ENCODE measurements at places on chromosomes 5 and 9.

GRCh38 chr5:94431696-94432095, 186.7 kb downstream of the KIAA0825 start:
- DNase-seq = no peak

GRCh38 chr9:6639622-6640021, 5.9 kb downstream of the GLDC start:
- no peak for DNase-seq

DNA sequence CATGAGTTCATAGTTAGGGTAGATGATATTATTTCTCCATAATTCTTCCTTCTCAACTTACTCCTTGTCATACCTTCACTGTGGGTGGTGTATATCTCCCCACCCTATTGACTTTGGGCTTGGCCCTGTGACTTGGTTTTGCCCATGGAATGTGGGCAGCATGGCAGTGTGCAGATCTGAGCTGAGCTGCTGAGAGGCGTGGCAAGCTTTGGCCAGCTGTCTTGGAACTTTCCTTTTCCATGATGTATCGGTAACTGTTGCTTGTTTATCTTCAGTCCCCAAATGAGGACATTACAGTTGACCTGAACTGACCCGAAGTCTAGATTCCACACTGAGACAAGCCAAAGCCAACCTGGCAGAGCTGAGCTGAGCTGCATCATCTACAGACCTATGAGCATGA, 70.4 kb downstream of the RALGPS1 start:
- no peak for DNase-seq

DNA sequence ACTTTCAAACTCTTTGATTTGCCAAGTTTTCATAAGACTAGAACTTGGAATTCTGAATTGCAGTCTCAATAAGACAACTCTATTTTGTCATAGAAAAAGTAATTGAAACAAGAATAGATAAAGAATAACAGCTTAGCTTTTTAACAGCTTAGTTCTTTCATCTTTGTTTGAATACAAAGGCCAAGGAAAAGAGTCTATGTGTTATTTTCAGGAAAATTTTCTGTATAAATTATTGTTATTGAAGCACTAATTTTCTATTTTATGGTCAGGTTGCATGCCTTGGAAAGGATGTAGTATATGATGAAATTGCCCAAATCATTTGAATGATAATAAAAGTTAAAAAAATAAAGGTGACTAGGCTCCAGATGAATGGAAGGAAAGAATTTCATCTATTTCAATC, 25.2 kb upstream of the SPRY4 start:
- no peak for DNase-seq

GRCh38 chr5:135823881-135824280, 10.6 kb upstream of the SLC25A48 start:
- no peak for DNase-seq

DNA sequence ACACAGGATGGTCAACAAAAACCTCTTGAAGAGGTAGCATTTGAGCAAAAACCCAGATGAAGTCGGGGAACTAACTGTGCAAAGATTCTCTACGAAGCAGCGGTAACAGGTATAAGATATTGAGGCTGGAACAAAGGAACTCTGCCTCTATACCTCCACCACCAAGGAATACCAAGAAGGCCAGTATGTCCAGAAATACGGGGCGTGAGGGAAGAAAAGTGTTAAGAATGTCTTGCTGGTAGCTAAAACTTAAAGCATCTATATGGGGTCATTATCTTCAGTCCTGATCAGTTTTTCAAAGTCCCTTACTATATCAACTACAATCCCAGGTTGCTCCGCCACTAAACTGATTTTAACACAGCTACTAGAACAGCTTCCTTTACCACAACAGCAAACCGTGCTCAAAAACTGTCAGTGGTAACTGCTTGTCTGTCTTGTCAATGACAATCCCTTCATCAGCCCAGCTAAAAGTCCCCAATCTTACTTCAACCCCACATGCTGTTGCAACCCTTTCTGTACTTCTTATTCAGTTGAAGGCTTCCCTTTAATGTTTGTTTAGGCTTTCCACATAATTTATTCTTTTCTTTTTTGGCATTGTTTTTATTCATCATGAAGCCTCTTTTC, 9.4 kb downstream of the PAM start:
- peak; percentile 54 for DNase-seq

GRCh38 chr5:945691-946551, 53.2 kb downstream of the TRIP13 start:
- no peak for DNase-seq

- DNase-seq = no peak
Measured at GRCh38 chr9:136261686-136262430, 16.2 kb upstream of the QSOX2 start.

- no peak for DNase-seq
Measured at GRCh38 chr9:95938724-95939123, 63.2 kb downstream of the ERCC6L2 start.

DNA sequence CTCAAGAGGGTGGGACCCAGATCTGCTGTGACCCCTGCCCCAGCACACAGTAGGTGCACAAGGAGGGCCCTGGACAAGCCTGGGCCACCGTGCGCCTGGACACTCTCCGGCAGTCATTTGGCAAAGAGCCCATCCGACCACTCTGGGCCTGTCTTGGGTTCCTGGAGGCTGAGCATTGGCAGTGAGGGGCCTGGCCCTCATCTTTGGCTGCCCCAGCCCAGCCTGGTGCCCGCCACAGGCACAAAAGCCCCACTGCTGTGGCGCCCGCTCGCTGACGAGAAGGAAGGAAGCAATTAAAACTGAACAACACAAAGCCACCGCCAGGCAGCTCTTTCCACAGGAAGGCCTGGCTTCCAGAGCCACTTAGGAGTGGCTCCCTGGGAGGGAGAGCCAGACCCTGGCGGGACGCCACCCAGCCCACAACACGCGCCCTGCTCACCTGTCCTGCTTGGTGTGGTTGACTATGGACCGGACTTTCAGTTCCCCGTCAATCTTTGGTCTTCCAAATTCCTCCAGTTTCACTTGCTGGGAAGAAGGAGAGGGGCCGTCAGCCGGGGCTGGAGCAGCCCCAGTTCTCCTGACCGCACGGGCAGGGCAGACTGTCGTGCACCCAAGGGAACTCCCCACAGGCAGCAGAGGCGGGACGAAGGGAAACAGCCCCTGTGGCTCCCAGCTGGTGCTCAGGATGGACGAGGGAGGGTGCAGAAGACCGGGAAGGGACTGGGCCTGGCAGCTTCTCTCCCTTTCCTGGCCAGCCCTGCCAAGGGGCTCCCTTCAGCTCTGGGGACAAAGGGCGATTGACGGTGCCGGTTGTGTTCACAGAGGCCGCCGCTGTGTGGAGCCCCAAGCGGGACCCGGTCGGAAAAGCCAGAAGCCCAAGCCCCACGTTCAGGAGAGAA, 50.9 kb upstream of the SARDH start:
- no peak for DNase-seq

- no peak for DNase-seq
Measured at GRCh38 chr9:33101104-33101951, 24.9 kb upstream of the SMU1 start.

DNA sequence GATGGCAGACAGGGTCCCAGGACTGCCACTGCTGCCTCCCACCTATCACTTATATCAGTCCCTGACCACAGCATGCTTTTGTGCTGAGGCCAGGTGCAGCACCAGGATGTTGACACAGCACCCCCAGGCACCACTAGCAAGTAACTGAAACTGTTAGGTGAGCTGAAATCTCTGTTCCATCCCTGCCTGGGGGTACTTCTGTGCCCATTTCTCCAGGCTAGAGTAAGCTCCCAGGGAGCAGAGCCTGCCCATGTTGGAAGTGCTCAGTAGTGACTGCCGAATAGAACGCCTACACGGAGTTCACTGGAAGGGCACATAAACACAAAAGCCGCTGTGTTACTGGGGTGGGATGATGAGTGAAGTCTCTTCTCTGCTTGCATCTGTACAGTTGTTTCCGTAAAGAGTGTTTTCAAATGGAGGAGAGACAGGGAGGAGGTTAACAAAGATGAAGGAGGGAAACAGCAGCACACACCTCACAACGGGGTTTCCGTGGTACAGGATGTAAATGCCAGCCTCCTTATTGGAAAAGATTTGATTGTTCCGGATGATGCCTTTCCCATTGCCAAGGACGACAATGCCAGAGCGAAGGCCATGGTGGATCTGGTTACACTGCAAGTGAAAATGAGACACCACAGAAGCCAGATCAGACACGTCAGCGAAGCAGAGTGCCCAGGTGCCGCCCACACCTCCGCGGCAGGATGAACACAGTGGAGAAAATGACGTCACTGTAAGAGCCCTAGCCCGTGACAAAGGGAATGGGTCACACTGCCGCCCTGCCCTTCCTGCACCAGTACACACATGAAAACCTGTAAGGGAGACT, 43.1 kb downstream of the POLR1E start:
- peak; percentile 55 for DNase-seq

DNA sequence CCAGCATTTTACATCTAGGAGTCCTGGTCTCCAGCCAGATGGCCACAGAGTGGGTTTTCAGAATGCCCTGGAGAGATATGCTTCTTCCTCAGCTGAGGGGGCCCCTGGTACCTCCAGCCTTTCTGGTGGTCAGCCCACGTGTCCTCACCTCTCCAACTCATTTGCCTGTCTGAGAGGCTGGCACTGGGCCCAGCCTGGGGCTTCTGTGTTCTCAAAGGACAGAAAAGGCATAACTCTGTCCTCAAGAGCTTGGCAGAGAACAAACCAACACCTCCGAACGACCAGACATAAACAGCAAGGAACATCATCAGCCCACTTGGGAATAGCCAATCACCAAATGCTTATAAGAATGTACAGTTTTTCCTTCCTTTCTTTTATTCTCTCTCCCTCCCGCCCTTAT, 17.1 kb downstream of the ENG start:
- no peak for DNase-seq

DNA sequence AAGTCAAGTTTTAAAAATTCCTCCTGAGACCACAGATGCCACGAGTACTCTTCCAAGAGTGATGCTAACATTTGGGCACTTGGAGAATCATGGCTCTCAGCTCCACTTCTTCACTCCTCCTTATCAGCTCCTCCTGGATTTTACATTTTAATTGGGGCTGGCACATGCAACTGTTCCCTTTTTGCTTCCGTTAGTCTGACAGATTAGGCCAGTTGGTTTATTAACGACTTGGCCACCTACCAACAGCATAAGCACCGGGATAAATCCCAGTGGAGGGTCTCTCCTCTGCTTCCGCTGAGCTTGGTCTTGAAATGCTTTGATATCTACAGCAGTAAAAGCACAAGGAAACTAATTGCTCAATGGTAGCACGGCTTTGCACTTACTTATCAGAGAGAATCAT, 134.6 kb upstream of the RASEF start:
- no peak for DNase-seq

- no peak for DNase-seq
Measured at GRCh38 chr9:2966565-2967300, 122.8 kb upstream of the PUM3 start.

GRCh38 chr5:172745406-172745805, 25.6 kb downstream of the DUSP1 start:
- DNase-seq = no peak

DNA sequence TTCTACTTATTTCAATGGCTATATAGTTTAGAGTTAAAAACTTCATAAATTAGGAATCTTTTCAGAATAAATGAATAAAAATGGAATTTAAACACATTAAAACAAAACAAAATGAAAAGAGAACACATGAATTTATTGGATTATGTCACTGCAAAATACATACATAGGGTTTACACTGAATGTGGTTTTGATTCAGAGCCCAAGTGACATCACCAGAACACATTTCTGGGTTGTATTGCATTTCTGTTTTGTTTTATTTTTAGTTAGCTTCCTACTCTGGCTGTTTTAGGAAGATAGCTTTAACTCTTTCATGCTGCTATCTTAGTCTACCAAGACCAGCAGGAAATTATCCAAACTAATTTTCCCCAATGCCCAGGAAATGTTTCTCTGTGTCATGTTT, 1935.0 kb downstream of the EFNA5 start:
- no peak for DNase-seq

- no peak for DNase-seq
Measured at GRCh38 chr9:29609282-29609681, 2036.0 kb upstream of the C9orf72 start.

- no peak for DNase-seq
Measured at GRCh38 chr5:6861036-6861435, 147.8 kb downstream of the TENT4A start.

- no peak for DNase-seq
Measured at GRCh38 chr5:158590746-158591300, 508.9 kb downstream of the EBF1 start.

DNA sequence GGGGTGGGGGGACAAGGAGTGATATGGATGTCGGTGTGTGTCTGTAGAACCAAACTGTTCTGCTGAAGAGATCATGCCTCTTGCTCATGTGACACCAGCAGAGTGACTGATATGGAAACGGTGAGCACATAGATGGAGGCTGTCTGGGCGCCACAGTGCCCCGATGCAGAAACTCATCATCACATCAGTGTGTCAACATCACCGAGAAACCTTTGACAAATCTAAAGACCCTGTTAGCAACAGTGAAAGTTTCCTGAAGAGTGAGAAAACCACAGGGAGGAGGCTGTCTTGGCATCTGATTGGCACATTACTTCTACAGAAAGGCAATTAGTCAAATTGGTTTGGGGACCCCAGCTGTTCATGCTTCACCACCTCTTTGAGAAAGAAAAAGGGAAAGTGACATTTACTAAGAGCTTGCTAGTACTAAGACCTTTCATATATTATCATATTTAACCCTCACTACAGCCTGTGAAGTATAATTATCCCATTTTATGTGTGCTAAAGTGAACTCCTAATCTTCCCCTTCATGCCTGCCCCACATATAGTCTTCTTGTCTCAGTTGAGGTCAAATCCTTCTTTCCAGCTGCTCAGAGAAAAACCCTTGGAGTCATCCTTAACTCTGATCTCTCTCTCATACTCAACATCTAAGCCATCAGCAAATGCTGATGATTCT, 25.6 kb downstream of the CSF2 start:
- peak; percentile 26 for DNase-seq

GRCh38 chr5:75214928-75215327, 21.8 kb downstream of the ANKRD31 start:
- DNase-seq = no peak

- no peak for DNase-seq
Measured at GRCh38 chr9:117184173-117184572, 230.7 kb downstream of the ASTN2 start.

GRCh38 chr9:135888126-135888765, 19.1 kb downstream of the CAMSAP1 start:
- no peak for DNase-seq

DNA sequence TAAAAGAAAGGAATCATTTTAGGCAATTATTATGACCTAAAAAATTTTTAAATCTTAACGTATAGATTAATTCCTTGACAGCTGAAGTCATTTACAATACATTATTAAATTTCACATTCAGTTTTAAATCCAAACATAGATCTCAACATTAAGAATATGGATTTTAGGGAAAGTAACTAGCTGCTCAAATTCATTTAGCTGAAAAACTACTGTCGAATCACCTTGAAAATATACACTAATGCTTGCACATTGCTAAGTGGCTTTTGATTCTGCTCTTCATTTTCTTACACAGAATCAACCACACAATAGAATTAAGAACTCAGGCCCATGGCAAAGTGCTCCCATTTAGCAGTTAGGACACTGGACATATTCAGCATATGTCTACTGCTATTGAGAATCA, 454.2 kb downstream of the RAB3C start:
- no peak for DNase-seq

GRCh38 chr5:122498163-122498562, 186.1 kb downstream of the SNCAIP start:
- no peak for DNase-seq
